ENCODE measurements at places on chromosomes 6 and 20.

GRCh38 chr20:52748990-52749389 lies 223.2 kb upstream of the TSHZ2 start:
- DNase-seq, result no peak

GRCh38 chr6:34207695-34208443 lies 28.8 kb upstream of the HMGA1 start:
- DNase-seq, result no peak

DNA sequence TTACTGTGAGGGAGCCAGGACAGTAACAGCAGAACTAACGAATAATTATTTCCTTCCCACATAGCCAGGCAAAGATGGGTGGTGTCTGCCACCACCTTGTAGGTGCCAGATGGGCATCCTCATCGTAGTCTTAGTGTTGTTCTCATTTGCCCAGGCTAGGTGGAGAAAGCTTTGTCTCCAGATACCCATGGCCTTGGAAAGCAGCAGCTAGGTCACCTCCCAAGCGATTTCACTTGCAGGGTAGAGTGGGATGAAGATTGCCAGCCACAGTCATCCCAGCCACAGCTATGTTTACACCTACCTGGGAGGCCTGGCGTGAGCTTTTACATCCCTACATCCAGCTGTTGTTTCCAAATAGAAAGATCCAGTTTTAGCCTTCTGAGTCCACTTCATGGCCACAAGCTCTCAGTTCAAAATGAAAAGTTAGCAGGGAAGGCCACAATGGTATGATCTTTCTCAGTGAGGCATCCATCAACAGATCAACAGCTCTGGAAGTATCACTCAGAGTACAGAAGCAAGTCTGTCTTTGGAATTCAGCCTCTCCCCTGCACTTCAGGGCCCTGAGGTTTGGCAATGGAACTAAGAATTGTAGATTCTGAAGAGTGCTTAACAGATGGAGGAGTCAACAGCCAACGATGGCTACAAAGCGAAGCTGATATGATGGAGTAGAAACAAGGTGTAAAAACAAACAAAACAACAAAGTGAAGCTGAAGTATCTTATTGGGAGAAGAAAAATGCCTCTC lies 11.0 kb upstream of the SNRPC start:
- DNase-seq, result no peak

DNA sequence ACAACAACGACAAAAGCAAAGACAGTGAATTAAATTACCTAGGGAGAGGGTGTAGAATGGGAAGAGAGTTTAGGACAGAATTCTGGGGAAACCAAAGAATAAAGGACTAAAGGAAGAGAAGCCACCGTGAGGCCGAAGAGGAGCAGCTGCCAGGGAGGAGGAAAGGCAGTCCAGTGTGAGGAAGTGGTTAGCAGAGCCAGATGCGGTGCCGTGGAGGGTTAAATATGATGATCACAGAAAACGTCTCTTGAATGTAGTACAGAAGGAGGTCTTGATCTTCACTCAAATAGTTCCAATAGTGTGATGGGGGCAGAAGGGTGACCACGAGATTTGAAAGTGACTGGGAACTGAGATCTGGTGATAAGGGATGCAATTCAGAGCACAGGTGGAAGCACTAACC lies 67.7 kb downstream of the TMEM244 start:
- DNase-seq, result no peak

- DNase-seq, result no peak
Measured at GRCh38 chr6:128415387-128415786, 105.0 kb downstream of the PTPRK start.

GRCh38 chr20:37223053-37223452 lies 38.6 kb downstream of the GHRH start:
- no peak for DNase-seq

GRCh38 chr6:45880676-45881075 lies 135.0 kb downstream of the CLIC5 start:
- DNase-seq, result no peak

- no peak for DNase-seq
Measured at GRCh38 chr6:100381111-100381510, 83.6 kb downstream of the SIM1 start.

DNA sequence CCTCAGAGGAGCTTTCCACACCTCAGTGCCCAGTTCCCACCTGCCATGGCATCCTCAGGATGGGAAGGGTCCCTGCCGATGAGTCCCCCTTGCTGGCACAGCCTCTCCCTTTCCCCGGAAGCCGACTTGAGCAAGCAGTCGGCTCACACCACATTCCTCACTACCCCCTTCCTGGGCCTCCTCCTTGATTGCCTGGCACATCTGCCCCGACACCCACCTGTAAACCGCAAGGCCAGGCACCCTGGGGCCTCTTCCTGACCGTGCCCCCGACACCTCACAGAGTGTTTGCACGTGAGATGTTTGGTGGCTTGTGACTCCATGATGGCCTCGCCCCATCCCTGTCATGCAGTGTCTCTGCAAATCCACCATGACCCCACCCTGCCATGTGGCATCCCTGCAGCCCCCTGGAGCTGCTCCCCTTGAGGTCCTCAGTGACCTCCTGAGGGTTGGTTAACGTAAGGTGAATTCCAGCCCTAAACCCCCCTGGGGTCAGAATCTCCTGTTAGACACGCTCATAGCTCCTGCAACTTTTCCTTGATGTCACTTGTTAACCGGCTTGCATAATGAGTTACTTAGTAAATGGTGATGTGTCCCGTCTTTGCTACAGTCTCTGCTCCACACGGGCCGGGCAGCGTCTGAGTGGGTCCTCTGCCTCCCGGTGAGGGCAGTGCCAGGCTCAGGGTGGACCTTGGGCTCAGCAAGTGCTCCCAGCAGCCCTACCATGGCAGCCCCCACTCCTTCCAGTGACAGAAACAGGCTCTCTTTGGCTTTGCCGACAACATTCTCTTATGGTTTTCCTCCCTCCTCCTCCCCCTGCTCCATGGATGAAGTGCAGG lies 115.9 kb upstream of the FRMD1 start:
- DNase-seq, result no peak

DNA sequence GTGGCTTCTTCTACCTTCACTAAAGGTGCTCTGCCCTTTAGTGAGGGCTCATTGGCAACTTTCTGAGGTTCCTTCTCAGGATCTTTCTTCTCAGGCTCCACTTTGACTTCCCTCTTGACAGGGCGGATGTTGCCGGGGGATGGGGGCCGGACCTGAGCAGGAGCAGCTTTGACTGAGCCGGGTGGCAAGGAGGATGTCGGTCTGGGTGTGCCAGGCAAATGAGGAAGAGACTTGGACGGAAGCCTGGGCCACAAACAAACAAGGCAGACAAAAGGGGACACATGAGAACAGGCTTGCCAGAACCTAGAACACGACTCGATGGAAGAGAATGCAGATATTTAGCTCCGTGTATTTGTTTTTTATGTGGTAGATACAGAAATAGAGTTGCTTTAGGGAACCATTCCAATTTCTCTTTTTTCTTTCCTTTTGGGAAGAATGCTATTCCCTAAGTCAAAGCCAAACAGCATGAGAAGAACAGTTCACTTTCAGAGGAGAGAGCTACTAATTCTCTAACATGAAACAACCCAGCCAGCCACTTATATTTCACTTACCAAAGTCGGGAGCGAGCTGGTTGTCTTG lies 76.2 kb upstream of the BCLAF1 start:
- DNase-seq, result peak; percentile 13

DNA sequence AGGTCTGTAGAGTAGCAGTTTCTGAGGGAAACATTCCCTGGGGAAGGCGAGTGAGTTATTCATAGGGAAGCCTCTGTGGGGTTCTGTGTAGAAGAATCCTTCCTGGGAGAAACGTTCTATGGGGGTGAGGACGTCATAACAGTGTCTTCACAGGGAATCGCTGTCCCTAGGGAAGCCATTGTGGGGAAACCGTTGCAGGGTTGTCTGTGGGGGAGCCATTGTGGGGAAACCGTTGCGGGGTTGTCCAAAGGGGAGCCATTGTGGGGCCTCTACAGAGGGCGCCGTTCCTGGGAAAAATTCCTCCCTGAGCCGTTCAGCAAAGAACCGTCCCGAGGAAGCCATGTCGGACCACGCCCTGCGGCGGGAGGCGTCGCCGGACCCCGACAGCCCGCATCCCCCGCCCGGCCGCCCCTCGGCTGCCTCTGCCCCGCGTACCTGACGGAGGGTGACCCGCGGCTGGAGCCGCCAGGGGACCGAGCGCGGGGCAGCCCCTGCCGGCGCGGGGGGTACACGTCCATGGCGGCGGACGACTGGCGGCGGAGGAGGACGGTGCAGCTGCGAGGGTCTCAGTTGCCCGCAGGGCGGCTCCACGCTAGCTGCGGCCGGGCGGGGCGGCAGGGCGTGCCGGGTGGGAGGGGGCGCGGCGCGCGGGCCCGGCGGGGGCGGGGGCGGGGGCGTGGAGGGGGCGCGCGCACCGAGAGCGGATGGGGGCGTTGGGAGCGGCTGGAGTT lies at the start of gene DNAAF9:
Gene DNAAF9 (minus strand): TSS at position 630 of the 731 bp plus-strand sequence. CDS start 112 bp downstream, at position 518.
- no peak for DNase-seq

DNA sequence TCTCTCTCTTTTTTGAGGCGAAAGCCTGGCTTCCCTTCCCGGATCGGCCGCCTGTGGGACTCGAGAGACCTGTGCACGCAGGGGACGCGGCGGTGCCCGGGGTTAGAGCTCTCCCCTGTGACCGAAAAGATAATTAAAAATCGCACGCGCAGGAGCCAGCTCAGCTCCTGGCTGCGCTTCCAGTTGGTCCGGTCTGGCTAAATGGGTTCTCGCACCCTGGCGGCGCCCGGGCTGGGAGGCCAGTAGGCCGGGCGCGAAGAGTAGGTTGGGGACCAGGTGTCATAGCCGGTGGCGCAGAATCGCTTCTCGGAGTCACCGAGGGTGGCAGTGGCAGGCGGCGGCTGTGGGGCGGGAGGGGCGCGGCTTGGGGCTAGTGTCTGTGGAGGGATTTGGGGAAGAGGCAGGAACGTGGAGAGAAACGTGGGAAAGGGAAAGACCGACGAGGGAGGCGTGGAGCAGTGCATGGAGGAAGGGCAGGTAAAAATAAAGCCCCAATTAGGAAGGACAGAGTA lies 41.9 kb upstream of the SUPT3H start:
- DNase-seq, result peak; percentile 57

GRCh38 chr6:41733707-41734665 lies 1.4 kb downstream of the TFEB start:
- DNase-seq, result peak; percentile 38

DNA sequence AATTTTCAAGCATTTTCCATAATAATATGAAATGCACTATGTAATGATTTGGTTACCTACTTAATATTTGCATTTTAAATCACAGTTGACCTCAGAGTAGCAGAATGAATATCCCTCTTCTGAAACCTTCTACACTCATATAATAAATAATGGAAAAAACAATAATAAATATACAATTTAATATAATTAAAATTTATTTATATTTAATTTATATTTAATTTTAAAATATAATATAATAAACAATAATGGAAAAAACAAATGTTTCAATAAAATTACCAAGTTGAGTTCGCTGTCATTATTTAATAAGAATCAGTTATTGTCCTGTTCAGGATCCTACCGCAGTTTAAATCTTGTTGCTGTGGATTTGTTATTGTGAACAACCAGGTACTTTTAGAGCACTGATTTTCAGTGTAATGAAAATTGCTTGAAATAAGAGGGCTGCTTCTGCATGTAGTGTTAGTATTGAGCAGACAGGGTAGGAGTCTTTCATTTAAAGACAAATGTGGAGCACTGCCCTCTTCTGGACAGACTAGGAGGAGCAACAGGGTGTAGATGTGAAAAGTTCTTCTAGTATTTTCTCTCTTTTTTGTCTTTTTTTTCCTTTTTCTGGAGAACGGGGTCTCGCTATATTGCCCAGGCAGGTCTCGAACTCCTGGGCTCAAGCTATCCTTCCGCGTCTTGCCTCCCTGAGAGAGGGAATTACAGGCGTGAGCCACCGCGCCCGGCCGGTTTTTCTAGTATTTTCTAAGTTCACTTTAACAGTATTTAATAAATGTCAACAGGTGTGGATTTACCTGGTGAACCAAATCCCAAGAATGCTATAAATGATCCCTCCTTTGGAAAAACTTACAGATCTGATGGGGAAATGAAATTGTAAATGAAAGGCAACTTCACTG lies 13.6 kb downstream of the TRAPPC3L start:
- peak; percentile 41 for DNase-seq

DNA sequence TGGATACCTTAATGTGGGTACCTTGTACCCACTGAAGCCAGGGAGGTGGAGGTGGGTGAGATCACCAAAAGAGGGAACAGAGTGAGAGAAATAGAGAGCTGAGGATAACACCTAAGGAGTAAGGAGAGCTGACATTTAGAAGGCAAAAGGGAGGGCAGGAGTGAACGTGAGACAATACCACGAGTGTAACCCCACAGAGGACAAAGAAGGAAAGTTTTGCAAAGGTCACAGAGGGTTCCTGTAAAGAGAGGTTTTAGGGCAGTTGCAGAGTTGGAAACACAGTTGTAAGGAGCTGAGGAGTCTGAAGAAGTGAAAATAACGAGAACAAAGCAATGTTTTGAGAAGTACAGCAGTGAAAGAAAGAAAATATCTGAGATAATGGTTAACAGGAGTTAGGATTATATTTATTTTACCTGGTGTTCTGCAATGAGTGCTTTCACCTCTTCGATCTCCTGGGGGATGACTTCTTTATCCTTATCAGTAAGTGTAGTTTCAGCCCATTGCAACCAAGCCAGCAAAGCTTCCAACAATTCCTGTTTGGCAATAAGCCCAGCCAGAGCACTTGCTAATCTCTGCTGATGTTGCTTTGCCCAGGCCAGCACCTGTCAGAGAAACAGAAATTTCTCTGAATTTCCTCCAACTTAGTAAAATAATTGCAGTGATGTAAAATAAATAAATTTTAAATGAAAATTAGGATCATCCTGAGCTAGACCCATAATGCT lies 166.8 kb downstream of the DST start:
- DNase-seq, result no peak

GRCh38 chr6:112049026-112049799 lies 4.7 kb upstream of the CCN6 start:
- no peak for DNase-seq

- no peak for DNase-seq
Measured at GRCh38 chr6:29967379-29968010, 25.2 kb downstream of the HLA-A start.

GRCh38 chr6:27474172-27474465 lies 1.2 kb upstream of the ZNF184 start:
- no peak for DNase-seq

DNA sequence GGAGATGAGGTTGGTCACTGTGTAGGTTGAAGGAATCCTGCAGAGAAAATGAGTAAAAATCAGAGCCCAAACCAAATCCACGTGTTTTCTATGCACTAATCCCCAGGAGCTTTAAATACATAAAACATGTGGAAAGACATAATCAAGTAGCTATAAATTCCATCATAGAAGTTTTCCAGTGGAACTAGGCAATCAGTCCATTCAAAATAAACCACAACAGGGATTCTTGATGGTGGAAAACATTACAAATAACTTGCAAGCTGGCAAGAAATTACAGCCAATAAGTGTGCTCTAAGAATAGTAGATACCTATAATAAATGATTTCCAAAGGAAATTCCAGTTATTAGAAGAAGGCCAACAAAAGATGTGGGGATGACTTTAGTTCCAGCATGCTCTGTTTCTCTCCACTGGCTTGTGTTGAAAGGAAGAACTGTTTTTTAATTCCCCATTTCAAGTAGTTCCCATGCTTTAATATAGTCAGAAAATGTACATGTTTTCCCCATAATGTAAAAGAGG lies 49.8 kb upstream of the ADGRG6 start:
- no peak for DNase-seq

GRCh38 chr20:35883336-35883777 lies 70.9 kb downstream of the SCAND1 start:
- DNase-seq, result no peak

Measured in stimulated activated CD4-positive, alpha-beta T cell treated with anti-CD3 and anti-CD28 coated beads, Interleukin-12 subunit alpha, Interleukin-12 subunit beta, amount 100 ng/mL, for 24 hours (primary cell).